GM18507 (cell line): ENCODE measurements at places on chromosomes 2 and 18.

DNA sequence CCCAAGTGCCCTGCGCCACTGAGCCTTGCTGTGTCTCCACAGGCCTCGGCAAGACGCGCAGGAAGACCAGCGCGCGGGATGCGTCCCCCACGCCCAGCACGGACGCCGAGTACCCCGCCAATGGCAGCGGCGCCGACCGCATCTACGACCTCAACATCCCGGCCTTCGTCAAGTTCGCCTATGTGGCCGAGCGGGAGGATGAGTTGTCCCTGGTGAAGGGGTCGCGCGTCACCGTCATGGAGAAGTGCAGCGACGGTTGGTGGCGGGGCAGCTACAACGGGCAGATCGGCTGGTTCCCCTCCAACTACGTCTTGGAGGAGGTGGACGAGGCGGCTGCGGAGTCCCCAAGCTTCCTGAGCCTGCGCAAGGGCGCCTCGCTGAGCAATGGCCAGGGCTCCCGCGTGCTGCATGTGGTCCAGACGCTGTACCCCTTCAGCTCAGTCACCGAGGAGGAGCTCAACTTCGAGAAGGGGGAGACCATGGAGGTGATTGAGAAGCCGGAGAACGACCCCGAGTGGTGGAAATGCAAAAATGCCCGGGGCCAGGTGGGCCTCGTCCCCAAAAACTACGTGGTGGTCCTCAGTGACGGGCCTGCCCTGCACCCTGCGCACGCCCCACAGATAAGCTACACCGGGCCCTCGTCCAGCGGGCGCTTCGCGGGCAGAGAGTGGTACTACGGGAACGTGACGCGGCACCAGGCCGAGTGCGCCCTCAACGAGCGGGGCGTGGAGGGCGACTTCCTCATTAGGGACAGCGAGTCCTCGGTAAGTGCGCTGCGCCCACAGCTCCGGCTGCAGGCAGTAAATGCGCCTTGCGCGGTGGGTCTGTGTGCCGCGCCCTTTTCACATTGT is 136.8 kb downstream of the NCK2 start:
- no peak for DNase-seq

GRCh38 chr2:99727199-99727598 is 237.4 kb upstream of the REV1 start:
- no peak for DNase-seq

DNA sequence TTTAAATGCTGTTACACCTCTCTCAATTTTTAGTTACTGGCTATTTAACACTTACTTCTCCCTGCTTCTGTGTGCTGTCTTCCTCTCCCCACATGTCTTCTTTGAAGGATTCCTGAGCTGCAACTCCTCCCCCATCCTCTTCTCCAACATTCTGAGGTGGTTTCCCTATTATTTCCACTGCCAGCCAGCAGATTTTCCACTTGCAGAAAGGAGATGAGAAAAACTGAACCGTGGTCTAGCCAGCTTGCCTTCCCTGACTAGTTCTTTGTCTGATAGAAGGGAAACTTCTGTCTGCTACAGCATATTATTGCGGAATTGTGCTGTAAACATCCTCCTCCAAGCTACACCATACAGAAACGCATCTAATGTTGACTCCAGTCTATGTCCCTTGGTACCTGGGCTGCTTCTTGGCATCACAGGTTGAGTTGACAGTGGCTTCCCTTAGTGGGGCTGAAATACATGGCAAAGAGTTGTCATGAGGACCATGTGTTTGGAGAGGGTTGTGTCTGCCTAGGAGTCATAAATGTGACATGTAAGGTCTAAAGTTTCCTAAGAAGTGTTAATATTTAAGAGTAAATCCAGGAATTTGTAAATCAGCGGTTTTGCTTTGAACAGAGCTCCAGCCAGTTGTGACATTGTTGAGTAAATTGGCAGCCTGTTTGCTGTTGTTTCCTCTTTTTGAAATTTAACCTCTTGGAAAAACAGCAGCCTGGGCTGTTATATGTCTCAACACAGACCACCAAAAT is 68.3 kb upstream of the RND3 start:
- no peak for DNase-seq

- DNase-seq, result no peak
Measured at GRCh38 chr2:94870440-94871225, 597 bp upstream of the TEKT4 start.

DNA sequence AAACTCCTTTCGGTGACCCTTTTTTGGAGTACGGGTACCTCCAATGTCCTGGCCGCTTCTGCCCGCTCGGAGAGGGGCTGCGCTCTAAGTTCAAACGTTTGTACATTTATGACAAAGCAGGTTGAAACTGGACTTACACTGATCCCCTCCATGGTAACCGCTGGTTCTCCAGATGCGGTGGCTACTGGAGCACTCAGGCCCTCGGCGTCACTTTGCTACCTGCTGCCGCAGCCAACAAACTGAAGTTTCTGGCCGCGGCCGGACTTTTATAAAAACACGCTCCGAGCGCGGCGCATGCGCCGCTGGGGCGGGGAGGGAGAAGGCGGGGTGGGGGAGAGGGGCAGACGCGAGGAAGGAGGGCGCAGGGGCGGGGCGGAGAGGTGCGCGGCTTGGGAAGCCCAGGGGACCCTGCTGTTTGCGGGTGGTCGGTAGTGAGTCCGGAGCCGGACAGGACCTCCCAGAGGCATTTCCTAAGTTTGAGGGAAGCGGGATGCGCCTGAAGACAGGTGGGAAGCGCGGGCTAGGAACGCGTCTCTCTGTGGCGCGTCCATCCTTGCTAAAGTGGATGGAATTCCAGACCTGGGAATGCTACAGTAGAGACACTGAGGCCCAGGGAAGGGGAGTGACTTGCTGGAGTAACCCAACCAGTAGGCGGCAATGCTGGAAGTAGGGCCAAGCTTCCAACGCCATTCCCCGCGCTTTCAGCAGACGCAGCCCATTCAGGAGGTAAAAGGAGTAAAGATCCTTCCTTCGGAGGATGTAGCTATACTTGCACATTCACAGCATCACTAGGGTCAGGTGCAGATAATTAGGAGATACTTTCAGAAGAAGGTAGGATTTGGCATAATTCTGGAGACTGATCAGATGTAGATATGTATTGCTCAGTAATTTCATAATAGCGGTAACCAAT is at the start of gene CXCR4:
TSS of gene CXCR4 (minus strand) at position 241 of the 910 bp plus-strand sequence. CDS start at position 152, 89 bp downstream.
- DNase-seq, result peak; percentile 78

DNA sequence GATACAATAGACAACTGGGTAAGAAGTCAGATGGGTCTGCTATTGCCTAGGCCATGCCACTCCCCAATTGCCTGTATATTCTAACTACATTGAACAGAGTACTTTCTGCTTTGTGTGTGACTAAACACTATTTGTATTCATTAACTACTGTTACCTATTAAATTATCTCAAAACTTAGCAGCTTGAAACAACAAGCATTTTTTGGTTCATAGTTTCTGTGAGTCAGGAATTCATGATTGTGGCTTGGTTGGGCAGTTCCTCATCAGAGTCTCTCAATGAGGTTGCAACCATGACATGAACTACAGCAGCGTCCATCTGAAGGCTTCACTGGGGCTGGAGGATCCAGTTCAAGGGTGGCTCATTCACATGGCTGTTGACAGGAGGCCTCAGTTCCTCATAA is 205.7 kb downstream of the EN1 start:
- DNase-seq, result no peak

DNA sequence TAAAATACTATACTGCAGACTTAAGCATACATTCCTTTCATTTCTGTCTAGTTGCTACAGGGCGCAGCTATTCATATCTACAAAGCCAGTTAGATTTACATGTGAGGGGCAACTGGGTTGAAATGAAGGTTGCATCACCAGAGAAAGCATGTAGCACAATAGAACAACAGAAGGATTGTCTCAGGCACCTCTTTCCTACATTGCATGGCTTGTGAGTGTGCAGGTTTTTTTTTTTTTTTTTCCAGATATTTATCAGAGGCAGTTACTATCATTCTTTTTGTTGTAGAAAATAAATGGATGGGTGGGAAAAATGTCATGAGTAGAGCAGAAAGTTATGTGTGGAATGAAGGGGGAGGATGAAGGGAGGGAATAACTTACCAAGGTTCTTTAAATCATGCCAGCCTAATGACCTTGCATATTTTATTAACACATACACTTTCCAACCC is 86.8 kb downstream of the ERBB4 start:
- no peak for DNase-seq

GRCh38 chr2:98484652-98485452 is 40.2 kb downstream of the INPP4A start:
- DNase-seq, result no peak

DNA sequence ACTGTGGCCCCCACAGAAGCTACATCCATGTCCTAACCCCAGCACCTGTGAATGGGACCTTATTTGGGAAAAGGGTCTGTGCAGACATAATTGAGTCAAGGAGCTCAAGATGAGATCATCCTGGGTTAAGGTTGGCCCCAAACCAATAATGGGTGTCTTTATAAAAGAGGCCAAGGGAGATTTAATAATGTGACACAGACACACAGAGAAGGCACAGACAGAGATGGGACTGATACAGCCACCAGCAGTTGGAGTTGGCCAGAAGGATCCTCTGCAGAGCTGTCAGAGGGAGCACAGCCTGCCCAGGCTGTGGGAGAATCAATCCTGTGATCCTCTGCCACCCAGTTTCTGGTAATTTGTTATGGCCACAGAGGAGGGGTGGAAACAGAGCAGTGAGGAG is 26.0 kb downstream of the SNORC start:
- no peak for DNase-seq

- no peak for DNase-seq
Measured at GRCh38 chr2:157785200-157785599, 90.9 kb downstream of the ACVR1 start.

DNA sequence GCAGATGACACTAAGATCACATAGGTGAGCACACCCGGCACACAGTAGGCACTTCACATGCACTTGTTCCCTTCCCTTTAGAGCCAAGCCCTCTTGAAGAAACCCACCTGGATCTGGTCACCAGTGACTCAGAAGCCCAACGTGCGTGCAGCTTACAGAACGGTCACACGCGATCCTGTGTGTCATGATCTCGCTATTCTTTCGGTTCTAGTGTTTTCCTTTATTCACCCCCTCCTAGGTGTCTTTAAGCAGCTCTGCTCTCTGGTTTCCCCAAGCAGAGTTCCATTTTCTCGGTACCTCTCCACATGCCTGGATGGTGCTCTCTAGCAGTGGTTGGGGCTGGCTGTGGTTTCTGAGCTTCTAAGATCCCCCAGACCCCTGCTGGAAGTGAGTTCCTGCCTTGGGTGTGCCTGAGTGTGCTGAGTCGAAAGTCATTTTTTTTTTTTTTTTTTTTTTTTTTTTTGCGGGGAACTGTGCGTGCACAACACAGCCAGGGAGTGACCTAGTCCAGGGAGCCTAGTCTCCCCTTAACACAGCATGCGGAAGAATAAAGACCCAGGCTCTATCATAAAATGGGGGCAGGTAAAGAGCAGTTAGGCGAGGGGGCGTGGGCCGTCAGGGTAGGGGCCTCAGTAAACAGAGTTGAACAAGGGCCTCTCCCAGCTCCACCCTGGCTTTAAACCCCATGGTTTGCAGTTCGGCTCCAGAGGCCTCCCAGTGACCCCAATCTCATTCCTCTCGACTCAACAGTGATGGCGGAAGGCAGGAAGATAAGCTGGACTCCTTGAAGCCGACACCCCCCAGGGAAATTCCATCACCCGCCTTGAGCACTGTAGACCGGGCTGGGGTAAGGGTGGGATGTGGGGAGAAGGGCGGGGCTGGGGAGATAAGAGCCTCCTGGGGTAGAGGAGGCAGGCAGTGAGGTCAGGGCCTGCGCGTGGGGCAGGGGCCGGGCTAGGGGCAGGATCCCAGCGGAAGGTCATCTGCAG is 29.8 kb upstream of the DNMT3A start:
- no peak for DNase-seq

GRCh38 chr2:110881908-110882307 is 149.5 kb downstream of the ACOXL start:
- DNase-seq, result no peak

DNA sequence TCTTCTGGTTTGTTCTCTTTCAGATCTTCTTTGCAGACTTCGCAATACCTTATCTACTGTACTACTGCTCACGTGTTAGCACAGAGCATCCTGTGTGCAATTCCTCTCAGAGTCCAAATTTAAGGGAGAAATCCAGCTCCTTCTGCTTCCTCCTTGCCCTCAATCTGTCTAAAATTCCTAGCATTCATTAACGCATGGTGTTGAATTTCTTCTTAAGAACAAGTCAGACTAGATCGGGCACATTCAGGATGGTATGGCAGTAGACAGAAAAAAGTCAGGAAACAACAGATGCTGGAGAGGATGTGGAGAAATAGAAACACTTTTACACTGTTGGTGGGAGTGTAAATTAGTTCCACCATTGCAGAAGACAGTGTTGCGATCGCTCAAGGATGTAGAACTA is 206.1 kb upstream of the CDH7 start:
- no peak for DNase-seq

GRCh38 chr2:85765081-85765731 is 11.4 kb downstream of the ATOH8 start:
- no peak for DNase-seq

- DNase-seq, result no peak
Measured at GRCh38 chr2:98121149-98121548, 34.2 kb downstream of the VWA3B start.

DNA sequence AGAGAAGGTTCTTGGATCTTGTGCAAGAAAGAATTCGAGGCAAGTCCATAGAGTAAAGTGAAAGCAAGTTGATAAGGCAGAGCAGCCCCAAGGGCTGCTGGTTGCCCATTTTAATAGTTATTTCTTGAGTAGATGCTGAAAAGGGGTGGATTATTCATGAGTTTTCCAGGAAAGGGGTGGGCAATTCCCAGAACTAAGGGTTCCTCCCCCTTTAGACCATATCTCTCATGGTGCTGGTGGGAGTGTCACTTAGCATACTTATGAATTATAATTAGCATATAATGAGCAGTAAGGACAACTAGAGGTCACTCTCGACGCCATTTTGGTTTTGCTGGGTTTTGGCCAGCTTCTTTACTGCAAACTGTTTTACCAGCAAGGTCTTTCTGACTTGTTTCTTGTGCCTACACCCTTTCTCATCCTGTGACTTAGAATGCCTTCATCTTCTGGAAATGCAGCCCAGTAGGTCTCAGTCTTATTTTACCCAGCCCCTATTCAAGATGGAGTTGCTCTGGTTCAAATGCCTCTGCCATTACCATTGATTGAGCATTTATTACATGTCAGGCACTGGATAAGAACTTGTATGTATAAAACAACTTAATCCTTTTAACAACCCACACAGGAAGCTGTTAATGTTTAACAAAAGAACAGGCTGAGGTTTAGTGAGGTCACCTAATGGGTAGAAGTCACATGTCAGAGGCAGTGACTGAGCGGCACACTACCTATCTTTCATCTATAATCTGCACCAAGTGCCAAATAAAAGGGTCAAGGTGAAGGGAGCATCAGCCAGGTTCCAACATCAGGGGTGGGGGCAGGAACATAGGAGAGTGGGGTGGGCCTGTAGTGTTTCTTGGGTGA is 250.9 kb downstream of the ICOS start:
- DNase-seq, result no peak

DNA sequence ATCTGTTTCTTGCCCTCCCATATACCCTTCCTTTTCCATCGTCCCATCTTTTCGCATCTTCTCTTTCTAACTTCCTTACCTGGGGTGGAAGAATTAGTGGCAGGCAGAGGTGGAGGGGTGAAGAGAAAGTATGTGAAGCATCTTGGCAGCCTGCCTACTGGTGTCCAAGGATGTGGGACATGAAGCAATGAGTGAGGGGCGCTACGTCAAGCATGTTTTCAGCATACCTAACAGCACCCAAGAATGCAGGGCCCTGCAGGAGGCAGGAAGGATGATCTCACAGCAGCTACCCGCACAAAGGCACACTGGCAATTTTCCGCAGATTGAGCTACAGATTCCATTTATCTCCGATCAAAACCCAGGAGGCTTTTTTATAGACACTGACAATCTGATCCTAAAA is 42.2 kb downstream of the METTL4 start:
- DNase-seq, result no peak
